Cortex of kidney (tissue), 1 donor: ENCODE measurements at places on chromosomes 12 and 14.

DNA sequence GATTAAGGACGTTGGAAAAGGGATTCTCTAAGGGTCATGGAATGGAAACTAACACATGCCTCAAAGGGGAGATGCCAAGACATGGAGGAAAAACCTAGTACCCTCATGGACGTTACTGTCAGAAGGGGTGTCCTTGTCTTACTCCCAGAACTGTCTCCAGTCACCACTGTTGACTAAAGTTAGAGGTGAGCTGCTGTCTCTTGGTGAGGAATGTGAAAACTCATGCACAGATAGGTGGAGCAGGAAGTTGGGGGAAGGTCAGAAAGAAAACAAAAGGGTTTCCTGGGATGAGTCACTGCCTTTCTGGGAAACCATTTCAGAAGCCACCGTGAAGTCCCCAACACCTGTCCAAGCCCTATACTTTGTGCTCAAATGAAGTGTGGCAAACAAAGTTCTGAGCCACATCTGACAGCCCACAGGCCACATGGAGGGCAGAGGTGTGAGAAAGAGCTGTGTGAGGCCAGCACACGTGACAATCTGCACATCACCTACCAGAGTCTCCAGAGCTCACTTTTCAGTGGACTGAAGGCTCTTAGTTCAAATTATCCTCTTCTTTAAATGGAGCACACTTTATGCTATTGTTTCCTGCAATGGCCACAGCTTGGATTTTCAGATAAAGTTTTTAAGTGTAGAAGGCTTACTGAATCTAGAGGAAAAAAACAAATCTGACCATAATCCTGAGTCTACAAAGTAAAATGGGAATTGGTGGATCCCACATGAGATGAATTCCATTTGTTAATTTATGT is 92.9 kb upstream of the EGLN3 start:
- no peak for DNase-seq

- DNase-seq, result no peak
These were observed 48.6 kb upstream of the TBX3 start for GRCh38 chr12:114732426-114733030.

DNA sequence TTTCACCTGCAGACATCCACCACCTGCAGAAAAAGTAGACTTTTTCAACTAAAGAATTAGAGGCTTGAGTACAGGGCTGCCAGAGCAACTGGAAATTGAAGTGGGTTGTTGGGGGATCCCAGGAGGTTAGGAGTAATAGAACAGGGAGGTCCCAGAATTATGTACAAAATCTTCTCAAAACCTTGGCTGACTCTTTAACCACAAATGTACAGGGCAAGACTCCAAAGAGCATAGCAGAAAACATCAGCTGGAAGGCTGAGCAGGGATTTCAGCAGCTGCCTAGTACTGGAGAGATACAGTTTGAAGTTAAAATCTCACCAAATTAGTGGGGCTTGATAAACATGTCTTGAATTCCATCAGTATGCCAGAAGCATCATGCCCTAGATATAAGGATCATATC is 191.6 kb downstream of the CRADD start:
- no peak for DNase-seq

- no peak for DNase-seq
These were observed 87.9 kb upstream of the PRICKLE1 start for GRCh38 chr12:42677461-42677860.

- no peak for DNase-seq
These were observed 1.1 kb downstream of the ATP5F1B start for GRCh38 chr12:56644654-56645053.

DNA sequence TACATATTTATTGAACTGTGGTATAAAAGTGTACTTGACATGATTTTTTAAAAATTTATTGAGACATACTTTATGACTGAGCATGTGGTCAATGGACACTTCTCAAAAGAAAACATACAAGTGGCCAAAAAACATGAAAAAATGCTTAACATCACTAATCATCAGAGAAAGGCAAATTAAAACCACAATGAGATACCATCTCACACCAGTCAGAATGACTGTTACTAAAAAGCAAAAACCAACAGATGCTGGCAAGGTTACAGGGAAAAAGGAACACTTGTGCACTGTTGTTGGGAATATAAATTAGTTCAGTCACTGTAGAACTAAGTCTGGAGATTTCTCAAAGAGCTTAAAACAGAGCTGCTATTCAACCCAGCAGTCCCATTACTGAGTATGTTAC is 1177.6 kb downstream of the GALC start:
- no peak for DNase-seq

DNA sequence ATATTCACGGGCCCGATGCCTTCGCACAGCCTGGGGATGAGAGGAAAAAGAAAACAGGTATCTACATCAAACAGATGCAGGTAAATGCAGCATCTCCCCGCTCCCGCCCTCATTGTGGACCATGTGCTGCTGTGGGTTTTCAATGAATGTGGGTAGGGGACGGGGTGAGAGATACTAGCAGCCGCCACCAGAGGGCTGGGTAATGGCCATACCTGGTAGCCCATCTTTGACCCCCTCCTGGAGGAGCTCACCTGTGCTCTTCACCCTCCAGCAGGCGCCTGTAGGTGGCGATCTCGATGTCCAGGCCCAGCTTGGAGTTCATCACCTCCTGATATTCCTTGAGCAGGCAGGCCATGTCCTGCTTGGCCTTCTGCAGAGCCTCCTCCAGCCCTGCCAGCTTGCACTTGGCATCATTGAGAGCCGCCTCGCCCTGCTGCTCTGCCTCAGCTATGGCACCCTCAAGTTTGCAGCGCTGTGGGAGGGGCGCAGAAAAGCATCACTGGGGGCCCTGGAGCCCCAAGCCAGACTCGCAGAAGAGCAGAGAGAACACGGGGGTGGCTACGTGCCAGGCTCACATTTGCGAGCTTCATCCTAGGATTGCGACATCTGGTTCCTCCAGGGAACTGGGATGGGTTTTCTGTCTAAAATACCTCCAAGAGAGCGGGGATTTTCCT is 10.2 kb downstream of the KRT82 start:
- DNase-seq, result no peak

- no peak for DNase-seq
These were observed 23.1 kb downstream of the TMED10 start for GRCh38 chr14:75153295-75153694.

- no peak for DNase-seq
These were observed 406.5 kb upstream of the RGS6 start for GRCh38 chr14:71525663-71526221.
